NCI-H1436 treated with DMSO at 0.1 percent for 48 hours (cell line): ENCODE measurements at places on chromosomes 3 and 15.

DNA sequence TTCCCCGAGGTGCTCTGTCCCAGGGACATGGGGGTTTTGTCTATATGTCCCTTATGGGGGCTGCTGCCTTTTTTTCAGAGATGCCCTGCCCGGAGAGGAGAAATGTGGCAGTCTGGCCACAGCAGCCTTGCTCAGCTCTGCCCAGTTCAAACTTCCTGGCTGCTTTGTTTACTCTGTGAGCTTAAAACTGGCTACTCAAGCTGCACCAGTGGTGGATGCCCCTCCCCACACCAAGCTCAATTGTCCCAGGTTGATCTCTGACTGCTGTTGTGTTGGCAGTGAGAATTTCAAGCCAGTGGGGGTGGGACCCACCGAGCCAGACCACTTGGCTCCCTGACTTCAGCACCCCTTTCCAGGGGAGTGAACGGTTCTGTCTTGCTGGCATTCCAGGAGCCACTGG, 188.9 kb downstream of the STXBP5L start:
- DNase-seq = no peak

GRCh38 chr3:114299941-114300624, 6.3 kb downstream of the TIGIT start:
- DNase-seq = no peak

GRCh38 chr3:184568924-184569829, 7.6 kb downstream of the EPHB3 start:
- DNase-seq = no peak

DNA sequence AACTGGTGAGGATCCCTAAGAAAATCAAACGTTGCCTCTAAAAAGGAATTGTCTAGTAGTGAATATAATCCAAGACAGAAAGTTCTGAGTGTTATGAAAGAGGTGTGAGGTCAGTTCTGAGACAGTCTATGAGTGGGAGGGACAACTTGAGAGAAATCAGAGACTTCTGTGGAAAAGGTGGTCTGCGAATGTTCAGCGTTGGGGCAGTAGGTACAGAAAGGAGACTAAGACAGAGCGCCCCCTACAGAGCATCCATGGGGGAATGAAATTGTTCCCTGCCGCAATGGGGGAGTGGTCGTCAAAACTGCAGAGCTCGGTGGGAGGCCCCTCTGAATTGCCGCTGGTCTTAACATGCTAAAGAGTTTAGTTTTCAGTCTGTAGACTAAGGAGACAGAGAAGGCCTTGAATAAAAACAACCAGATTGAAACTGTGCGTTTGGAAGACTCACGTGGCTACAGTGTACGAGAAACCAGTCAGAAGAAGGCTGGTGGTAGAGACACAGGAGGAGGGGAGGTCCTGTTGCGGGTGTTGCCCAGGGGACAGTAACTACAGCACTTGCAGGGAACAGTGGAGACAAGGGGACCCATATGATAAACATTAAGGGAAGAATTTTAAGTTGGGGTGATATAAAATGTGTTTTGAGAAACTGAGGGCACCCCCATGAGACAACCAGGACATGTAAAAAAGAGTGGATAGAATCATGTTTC, 6.9 kb downstream of the TNIK start:
- DNase-seq = no peak

- no peak for DNase-seq
Observed at GRCh38 chr3:126878664-126879063, 104.3 kb upstream of the PLXNA1 start.

DNA sequence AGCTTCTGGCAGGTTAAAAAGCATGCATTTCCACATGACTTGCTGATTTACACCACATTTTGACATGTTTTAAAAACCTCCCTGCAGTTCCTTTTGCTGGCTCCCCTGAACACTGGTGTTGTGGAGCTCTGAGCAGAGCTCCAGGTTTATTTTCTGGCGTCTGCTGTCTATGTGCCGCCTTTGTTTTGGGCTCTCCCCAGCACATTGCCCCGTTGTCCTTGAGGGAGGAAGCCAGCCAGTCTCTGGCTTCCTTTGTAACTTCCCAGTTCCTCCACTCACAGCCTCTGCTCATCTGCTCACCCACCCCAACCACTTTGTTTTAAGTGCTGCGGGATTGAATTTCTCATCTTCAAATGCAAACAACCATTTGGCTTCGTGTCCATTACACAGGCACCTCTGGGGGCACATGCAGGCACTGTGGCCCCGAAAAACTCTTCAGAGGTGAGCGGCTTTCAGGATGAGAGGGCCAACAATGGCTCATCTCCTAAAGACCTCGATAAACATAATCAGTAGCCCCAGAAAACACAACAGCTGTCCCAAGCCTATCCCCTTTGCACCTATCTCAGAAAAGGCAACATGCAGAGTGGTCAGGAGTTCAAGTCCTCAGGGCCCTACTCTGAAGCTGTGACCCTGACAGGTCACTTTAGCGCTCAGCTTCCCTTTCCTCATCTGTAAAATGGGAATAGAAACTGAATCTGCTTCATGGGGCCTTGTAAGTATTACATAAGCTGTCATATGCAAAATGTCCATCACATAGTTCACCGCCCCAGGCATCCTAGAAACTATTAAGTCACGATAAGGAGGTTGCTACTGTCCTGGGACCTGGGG, 1.3 kb upstream of the MEF2A start:
- DNase-seq = no peak
